ENCODE measurements at places on chromosomes 2 and 18.

DNA sequence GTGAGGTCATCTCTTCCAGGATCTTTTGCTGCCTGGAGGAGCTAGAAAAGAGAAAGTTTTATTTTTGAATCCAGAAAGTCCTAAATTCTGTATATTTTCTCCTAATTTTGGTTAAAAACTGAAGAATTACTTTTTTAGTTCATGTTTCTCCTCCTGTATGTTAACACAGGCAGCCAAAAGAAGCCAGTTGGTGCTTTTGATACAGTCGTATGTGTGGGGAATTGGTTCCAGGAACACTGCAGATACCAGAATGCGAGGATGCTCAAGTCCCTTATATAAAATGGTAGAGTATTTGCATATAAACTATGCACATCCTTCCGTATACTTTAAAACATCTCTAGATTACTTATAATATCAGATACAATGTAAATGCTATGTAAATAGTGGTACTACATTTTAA is 22.6 kb upstream of the ADAM23 start:
- DNase-seq, result no peak

DNA sequence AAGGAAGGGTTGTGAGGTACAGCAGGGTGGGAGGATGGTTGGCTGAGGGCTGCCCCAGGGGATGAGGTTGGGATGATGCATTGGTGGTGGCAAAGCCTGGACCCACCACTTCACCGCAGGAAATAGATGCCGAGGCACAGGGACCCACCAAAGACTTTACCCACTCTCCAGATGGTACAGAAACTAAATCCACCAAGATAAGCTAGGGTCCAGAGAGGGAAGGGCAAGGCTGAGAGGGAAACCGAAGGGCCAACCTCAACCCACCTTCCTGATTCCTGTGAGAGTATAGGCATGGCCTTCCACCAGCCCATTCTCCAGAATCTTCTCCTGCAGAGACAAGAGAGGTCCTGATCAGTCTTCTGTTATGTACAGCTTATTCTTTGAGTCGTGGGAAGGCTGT is 18.1 kb downstream of the CAPN14 start:
- no peak for DNase-seq

DNA sequence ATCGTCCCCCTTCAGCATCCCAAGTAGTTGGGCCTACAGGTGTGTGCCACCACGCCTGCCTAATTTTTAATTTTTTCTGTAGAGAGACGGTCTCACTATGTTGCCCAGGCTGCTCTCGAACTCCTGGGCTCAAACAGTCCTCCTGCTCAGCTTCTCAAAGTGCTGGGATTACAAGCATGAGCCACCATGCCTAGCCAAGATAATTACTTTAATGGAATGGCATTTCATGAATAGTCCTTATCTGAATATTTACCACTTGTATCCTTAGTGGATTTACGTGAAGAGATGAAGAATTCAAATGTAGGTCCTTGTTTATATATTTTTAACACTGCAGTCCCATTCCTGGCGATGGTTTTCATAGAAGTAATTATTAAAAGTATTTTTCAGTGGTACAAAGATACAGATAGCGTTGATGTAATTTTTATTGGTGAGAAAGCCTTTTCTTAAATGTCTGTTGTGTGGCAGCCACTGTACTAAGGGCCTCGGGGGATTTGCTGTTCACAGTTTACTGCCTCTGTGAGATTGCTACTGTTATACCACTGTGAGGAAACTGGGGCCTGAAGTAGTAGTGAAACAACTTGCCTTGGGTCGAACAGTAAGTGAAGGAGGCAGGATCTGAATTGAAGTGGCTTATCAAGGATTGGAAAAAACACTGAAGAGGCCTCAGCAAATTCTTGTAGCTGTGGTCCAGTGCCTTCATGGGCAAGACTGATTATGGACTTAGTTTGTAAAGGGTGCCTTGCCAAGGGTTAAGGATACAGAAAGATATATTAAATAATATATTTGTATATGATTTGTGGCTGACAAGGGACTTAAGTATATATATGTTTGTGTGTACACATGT is 151.2 kb downstream of the PRPF40A start:
- no peak for DNase-seq

DNA sequence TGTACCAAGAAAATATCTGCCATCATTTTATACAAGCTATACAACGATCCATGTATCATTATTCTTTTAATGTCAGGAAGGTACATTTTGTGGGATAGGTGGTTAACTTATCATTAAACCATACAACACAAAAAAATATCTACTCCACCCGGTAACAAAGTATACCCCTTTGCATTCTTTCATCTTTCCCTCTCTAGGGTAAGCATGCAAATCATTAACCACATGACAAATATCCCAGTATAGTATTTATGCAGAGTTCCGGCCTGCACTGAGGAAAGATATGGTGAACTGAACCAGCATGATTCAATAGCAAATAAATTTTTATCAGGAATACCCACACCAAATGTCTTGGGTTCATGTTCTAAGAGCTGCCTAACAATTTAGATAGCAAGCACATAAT is 22.5 kb upstream of the SULT1C2 start:
- peak; percentile 75 for DNase-seq

- no peak for DNase-seq
Measured at GRCh38 chr2:68653538-68653982, 10.2 kb downstream of the PROKR1 start.

DNA sequence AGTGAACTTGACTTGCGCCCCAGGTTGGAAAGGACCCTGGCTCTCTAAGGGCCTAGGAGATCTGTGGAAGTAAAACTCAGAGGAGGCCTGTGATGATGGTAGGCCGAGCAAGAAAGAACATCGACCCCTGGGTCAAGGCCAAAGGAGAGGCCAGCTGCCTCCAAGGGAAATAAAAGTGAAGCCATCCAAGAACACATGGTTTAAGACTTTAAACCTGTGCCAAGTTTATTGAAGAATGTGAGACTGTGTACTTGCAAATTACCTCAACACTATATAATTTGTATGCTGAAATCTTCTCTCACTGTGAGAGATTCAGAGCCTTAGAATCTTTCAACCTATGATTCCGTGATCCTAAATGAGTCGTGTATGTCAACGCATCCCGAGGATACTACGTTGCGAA is 40.7 kb upstream of the COBLL1 start:
- DNase-seq, result peak; percentile 65

GRCh38 chr2:24471662-24472061 is 19.4 kb upstream of the NCOA1 start:
- DNase-seq, result no peak

DNA sequence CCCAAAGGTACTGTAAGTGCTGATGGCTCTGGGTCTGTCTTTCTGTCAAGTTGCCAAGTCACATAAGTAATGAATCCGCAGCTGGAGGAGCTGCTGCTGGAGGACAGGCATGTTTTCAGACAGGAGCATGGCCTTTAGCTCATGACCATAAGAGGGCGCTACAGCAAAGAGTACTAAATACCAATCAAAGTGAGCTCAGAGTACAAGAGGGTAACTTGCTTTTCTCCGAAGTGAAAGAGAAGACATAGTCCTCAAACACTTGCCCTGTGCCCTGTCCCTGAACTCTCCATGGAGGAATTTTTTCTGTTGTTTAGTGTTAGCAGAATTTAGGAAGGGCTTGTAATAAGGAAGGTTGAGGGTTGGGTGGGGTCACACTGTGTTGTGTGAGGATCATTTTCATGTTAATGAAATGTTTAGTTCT is 58.0 kb upstream of the EML6 start:
- DNase-seq, result peak; percentile 74

DNA sequence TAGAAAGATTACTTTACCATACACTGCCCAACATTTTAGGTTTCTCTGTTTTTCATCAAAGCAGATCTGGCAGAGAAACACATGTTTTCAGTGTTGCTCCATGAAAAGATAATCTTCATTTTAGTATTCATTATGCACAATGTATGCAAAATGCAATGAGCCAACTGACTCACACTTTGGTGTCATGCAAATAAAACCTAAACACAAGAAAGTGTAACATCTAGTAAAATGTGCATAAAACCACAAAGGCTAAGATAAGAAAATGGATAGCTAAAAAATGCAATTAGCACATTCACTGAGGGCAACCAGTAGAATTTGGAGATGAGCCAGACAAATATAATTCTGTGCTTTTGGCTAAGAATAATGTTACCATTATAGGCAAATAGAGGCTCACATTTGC is 203.5 kb upstream of the UBE2E3 start:
- DNase-seq, result no peak

DNA sequence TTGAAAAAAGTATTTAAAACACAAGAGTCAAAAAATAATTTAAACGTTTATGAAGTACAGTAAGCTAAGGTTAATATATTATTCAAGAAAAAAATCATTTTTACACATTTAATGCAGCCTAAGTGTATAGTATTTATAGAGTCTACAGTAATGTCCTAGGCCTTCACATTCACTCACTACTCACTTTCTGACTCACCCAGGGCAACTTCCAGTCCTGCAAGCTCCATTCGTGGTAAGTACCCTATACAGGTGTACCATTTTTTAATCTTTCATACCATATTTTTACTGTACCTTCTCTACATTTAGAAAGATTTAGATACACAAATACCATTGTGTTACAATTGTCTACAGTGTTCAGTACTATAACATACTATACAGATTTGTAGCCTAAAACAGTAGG is 20.9 kb upstream of the RPRD1A start:
- no peak for DNase-seq

- DNase-seq, result no peak
Measured at GRCh38 chr2:101832114-101832513, 134.6 kb downstream of the MAP4K4 start.

DNA sequence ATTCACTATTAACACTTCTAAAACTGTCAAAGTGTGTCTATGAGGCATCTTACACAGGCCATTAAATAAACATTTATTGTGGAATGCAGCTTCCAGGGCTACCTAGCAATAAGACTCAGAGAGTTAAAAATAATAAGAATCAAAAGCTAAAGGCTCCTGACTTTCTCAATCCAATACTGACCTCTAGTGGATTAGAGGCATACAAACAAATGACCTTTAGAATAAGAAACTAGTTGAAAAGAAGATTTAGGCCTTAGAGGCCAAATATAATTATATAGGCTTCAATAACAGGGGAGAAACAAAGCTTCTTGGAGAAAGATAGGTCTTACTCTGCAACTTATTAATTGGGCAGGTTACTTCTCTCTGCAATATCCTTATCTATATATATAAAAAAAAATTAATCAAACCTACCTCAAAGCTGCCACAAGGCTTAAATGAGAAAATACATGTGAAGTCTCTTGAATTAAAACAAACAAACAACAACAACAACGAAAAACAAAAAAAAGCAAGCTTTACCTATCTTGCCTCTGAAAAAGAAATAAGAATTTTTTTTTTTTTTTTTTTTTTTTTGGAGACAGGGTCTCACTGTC is 246.1 kb downstream of the EXOC6B start:
- DNase-seq, result peak; percentile 55

DNA sequence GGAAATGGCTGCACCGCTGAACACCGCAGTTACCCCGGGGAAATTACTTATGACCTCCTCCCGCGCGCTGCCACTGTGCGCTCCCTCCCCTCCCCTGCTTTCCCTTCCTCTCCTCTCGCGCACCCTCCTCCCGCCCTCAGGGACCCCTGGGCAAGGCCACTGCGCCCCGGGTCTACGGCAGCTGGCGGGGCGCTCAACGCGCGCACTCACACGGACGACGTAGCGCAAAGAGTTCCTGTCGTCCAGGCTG is 7.9 kb downstream of the ALPP start:
- no peak for DNase-seq

GRCh38 chr18:26088487-26088886 is 1.9 kb downstream of the SS18 start:
- DNase-seq, result no peak

DNA sequence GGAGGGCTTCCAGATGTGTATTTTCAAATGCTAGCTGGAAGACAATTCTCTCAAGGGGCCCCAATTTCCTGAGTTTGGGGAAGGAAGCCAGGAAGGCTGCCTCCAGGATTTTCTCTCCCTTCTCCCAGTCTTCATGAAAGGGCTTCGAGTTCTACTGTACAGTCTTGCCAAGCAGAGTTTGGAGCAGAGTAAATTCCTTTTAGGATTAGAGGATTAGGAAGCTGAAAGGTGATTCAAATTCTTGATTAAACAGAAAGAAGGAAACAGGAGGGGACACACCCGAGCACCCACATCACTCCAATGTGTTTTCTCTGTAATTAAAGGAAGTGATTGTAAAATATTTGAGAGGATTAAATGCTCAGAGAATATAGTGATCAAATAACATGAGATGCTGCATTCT is 217.8 kb downstream of the SETBP1 start:
- DNase-seq, result no peak

GRCh38 chr2:39399570-39399969 is 37.5 kb downstream of the MAP4K3 start:
- DNase-seq, result no peak

DNA sequence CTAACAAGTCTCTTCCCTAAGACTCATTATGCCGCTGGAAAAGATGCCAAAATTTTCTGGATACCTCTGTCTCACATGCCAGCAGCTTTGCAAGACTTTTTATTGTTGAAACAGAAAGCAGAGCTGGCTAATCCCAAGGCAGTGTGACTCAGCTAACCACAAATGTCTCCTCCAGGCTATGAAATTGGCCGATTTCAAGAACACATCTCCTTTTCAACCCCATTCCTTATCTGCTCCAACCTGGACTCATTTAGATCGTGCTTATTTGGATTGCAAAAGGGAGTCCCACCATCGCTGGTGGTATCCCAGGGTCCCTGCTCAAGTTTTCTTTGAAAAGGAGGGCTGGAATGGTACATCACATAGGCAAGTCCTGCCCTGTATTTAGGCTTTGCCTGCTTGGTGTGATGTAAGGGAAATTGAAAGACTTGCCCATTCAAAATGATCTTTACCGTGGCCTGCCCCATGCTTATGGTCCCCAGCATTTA is 26.3 kb downstream of the DHRS9 start:
- no peak for DNase-seq

- DNase-seq, result no peak
Measured at GRCh38 chr2:134231965-134232340, 21.9 kb upstream of the MGAT5 start.

DNA sequence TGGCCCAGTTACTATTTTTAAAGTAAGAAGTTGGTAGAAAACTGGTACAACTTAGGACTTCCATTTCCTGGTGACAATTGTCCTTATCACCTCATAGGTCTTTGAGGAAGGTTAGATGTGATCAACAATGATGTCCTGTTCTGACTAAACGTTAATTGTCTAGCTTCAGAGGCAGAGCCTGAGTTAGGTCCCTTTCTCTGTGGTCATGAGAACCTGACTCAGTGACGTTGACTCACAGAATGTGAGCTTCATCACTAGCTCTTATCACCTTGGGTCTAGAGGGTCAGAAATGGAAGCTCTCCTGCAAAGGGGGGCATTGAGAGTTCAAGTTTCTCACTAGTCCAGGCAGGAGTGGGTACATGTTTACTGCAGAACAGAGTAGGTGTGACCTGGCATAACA is 60.6 kb upstream of the ATP8B1 start:
- DNase-seq, result no peak

DNA sequence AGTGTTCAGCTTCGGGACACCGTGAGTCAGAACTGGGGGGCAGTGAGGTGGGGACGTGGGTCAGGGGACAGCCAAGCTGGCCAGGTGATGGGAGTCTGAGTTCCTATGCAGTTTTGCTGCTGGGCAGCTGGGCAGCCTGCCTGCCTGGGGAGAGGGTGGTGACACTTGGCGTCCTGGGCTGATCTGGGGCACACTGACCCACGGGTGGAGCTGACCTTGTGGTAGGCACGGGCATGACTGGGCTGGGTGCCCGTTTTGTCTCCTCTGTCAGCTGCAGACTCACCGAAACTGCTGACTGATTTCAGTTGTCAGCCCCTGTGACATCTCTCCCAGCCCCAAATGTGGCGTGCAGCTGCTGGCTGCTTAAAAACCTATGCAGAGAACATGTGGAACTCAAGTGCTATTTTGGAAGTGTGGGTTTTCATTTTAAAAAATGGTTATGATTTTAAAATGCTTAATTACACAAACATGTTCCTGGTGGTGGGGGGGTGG is 32.6 kb upstream of the E2F6 start:
- DNase-seq, result no peak
